ENCODE measurements at places on chromosomes 12 and 14.

GRCh38 chr12:83818881-83819280 is 1093.7 kb downstream of the SLC6A15 start:
- no peak for DNase-seq

GRCh38 chr14:94663965-94664704 is 51.9 kb downstream of the SERPINA3 start:
- DNase-seq = no peak

DNA sequence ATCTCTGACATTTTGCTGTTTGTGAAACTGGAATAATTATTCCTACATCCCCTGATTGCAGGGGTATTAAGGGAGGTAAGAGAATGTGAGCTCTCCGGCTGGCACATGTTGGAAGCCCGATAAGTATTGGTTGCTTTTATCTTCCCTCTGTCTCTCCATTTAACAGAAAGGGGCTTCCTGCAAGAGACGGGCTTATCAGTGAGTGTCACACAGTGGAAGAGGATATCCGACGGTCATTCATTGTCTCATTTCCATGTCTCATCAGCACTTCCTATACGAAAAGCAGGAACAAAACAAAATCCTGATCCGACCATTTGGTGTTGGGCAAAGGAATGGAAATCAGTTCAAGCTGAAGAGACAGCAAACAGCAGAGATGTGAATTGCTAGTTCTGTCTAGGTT is 10.7 kb downstream of the DYRK4 start:
- no peak for DNase-seq

DNA sequence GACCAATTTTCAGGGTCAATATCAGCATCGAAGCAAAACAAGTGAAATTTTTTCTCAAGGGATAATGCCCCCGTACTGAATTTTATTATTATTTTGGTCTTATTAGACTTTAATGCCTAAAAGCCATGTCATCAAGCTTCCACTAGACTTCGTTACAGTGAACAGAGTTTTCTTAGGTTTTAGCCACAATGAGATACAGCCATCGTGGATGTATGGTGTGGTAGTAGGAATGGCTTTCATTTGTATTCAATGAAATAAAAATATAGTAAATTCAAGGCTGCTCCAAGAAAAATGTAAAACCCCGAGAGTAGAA is 11.7 kb downstream of the TAOK3 start:
- no peak for DNase-seq

GRCh38 chr14:87966816-87967215 is 26.2 kb downstream of the GALC start:
- no peak for DNase-seq

- peak; percentile 67 for DNase-seq
These were observed 25.5 kb upstream of the FBXO34 start for GRCh38 chr14:55245657-55246268.

- DNase-seq = peak; percentile 44
These were observed 66.6 kb upstream of the FBRSL1 start for GRCh38 chr12:132423251-132423819.

DNA sequence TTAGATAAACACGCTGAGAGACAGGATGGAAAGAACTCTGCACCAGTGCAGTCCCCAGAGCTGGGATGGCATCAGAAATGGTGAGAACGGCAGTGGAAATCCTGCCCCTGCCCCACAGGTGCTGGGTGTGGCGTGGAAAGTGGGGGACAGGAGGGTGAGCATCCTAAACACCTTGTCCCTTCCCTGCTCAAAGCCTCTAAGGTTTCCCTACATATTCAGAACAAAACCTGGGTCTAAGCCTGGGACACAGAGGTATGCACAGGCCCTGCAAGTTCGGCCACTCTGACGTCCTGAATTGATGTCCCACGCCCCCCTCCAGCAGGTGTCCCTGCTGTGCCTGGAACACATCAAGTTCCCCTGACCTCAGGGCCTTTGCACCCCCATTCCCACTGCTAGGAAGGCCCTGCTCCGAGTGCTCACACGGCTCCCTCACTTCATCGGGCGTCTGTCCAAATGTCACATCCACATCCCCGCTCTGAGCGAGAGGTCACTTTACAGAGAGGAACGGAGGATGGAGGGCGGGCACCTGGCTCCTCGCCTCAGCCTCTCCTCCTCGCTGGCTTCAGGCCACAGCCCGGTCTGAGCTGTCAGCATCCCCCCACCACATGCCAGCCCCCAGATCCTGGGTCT is 38.5 kb upstream of the SFSWAP start:
- no peak for DNase-seq

- no peak for DNase-seq
These were observed 633.9 kb upstream of the LMO3 start for GRCh38 chr12:17239874-17240273.

- no peak for DNase-seq
These were observed 87.6 kb upstream of the MED13L start for GRCh38 chr12:116365114-116365513.

GRCh38 chr14:68662392-68662791 is 130.5 kb downstream of the ZFP36L1 start:
- DNase-seq = no peak

DNA sequence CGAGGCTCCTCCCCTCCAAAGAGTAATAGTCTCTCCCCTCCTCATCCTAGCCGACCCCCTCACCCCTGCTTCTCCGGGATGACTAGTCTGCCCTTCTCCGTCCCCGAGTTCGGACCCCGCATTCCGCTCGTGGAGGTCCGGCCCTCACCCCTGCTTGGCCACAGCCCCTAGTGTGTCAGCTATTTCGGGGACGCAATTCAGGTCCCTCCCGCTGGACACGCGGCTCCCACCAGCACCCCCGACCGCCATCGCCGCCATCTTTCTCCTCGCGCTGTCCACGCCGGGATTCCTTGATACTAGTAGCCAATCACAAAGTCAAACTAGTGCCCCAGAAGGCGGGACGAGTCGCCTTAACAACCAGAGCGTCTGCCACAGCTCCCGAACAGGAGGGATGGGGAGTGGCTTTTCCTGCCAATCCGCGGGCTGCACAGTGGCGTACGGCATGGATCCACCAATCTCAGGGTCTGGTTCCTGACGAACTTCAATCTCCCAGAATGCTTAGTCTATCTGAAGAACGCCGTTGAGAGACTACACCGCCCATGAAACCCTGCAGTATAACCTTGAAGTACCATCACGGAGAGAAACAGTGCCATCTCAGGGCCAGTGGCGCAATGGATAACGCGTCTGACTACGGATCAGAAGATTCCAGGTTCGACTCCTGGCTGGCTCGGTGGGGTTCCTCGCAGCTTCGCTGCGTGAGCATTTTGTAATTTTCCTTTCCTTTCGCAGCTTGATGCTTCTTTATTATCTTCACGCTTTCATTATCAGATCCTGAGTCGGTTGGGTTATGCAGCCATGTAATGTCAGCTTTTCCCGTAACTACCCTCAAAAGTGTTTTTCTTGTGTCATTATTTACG is at the start of gene PRMT5:
PRMT5 (minus strand) TSS at position 273 of the 857 bp plus-strand sequence; CDS start at position 258, 15 bp downstream.
- DNase-seq = peak; percentile 100

DNA sequence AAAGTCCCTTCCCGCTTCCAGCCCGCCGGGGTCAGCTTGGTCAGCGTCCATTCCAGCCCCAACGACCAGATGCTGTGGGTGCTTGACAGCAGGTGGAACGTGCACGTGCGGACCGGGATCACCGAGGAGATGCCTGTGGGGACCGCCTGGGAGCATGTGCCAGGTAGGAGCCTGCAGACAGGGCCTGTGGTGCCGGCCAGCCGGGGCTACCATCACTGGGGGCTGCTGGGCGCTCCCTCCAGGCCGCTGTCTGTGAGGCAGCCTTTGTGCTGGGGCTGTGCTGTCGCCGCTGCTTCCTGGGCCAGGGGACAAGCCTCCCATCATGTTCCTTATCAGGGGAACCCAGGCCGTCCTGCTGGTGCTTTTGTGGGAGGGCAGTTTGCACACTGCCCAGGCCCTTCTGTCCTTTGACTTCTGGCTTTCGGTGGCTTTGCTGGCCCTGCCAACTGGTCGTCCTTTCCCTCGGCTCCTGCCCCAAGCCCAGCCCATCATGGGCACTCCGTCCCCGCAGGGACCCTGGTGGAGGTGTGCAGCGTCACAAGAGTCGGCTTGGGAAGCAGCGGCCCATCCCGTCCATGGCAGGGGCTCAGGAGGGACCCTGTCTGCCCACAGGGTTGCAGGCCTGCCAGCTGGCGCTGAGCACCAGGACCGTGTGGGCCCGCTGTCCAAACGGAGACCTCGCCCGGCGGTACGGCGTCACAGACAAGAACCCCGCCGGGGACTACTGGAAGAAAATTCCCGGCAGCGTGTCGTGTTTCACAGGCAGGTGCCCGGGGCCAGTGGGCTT is 12.4 kb downstream of the ANKRD9 start:
- DNase-seq = no peak

DNA sequence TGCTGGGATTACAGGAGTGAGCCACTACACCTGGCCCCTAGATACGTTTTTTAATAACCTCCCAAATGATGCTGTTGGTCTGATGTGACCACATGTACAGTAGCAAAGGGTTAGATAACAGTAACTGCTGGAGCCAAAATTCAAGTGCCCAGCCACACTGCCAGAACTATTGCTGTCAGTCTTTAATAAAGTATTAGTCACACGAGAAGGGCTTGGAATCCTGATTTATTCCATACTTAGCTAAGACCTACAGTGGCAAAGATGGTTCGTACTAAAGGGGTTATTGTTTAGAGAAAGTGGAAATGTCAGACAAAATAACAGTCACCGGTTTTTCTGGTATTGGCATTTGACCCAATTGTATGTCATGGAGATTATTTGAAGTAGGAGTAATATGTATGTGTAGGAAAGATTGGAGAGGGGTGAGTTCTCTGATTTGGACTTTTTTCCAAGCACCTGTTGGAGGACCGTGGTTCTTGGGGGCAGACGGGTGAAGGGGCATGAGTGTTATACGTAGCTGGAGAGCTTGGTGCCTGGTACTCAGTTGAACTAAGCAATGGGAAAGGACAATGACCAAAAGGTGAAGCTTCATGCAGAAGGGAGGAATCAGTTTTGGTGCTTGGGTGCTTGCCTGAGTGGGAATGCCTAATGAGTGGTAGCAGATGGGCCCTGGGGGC is 9.7 kb downstream of the TUBA1C start:
- no peak for DNase-seq

GRCh38 chr14:93700928-93701327 is 87.4 kb downstream of the PRIMA1 start:
- no peak for DNase-seq

- DNase-seq = no peak
These were observed 106.7 kb downstream of the PPP2R5E start for GRCh38 chr14:63436286-63437098.

DNA sequence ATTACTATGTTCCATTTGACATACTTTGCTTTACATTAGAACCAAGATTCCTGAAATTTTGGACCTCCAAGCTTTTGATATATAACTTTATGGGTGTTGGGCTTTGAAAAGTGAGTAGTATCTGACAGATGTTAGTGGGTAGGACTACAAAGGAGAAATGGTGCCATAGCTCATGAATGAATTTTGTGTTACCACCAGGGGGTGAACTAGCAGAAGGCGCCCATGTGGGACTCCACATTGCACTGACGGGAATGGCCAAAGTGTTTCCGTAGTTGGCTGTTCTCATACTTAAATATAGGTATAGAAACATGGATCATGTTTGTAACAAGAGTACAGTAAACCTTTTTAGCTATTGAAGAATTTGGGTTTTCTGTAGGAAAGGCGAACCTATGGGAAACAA is 337.5 kb downstream of the FLRT2 start:
- DNase-seq = no peak

GRCh38 chr12:122062832-122063693 is 15.5 kb upstream of the MLXIP start:
- no peak for DNase-seq

DNA sequence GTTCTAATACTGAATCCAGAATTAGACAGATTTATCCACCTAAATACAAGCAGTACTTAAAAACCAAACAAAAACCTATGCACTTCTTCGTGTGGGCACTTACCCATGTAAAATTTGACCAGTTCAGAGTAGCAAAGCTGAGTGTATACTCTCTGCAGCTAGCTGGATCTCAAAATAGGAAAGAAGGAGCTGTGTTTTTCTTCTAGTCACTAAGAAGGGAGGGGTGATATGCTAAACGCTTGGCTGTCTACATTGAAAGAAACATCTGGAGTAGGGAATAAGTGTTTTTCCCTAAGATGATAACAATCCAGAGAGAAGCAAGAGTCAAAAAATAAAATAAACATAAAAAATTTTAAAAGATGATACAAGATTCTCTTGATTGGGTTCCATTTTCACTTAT is 20.0 kb downstream of the RBMS2 start:
- DNase-seq = no peak

DNA sequence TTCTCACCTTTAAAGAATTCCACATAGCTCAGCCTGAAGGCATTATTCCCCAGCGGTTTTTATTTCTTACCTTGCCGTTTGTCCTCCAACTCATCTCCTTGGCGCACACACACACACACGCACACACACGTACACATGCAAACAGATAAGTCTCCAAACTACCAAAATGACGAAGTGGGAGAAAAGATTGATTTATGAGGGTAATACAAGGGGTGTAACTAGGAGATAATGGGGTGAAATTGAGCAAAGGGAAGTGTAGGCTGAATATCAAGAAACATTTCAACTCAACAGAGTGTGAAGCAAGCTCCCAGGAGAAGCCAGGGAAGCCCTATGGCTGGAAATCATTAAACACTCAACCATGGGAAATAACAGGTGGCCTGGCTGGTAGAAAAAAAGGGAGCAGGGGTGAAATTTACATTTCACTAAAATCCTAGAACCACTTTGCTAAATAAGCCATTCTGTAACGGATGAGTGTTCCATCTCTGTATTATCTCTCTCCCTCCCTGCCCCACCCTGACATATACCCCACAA is 41.0 kb downstream of the GRIN2B start:
- DNase-seq = no peak

GRCh38 chr12:13981990-13982389 is 588 bp upstream of the GRIN2B start:
- no peak for DNase-seq

GRCh38 chr12:81992461-81992860 is 233.3 kb upstream of the PPFIA2 start:
- DNase-seq = peak; percentile 39

DNA sequence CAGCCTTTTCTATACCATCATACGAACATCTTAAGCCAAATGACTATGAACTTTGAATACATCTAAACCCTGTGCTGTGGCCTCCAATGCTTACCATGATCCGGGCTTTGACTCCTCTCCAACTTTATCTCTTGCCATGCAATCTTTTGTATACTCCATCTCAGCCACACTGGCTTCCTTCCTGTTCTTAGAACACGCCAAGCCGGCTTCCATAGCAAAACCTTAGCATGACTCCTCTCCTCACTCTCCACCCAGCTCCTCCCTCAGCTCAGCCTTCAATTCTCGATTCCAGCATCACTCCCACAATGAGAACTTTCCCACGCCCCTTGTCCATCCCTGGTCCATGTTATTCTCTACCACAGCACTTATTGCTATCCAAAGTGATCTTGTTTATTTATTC is 228.3 kb downstream of the NTF3 start:
- no peak for DNase-seq
